ENCODE measurements at places on chromosomes 11 and 22.
A peak's percentile ranks its signal among the peaks of the same experiment; 100 is the strongest.

- no peak for DNase-seq
These were observed 500.5 kb downstream of the FAM181B start for GRCh38 chr11:82233201-82233600.

DNA sequence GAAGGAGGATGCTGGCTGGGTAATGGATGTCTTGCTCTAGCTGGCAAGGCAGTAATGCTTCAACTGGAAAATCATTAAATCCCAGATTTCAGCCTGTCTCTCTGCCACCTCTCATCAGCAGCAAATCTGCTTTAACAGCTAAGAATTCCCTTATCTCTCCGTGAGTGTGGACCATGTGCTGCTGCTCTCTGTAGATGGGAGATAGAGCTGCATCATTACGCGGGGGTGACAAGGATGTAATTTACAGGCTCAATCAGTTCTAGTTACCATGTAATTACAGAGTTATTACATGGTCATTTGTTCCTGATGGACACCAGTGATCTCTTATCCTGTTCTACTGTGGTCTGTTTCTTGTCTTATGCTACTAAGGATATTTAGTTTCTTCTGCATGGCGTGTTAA lies 665.4 kb downstream of the NTM start:
- DNase-seq = no peak

GRCh38 chr11:47867823-47868222 lies 19.7 kb upstream of the NUP160 start:
- no peak for DNase-seq

- DNase-seq = no peak
These were observed 8.8 kb downstream of the TRAF6 start for GRCh38 chr11:36501236-36501635.

- no peak for DNase-seq
These were observed 59.5 kb downstream of the TNRC6B start for GRCh38 chr22:40237241-40237640.

DNA sequence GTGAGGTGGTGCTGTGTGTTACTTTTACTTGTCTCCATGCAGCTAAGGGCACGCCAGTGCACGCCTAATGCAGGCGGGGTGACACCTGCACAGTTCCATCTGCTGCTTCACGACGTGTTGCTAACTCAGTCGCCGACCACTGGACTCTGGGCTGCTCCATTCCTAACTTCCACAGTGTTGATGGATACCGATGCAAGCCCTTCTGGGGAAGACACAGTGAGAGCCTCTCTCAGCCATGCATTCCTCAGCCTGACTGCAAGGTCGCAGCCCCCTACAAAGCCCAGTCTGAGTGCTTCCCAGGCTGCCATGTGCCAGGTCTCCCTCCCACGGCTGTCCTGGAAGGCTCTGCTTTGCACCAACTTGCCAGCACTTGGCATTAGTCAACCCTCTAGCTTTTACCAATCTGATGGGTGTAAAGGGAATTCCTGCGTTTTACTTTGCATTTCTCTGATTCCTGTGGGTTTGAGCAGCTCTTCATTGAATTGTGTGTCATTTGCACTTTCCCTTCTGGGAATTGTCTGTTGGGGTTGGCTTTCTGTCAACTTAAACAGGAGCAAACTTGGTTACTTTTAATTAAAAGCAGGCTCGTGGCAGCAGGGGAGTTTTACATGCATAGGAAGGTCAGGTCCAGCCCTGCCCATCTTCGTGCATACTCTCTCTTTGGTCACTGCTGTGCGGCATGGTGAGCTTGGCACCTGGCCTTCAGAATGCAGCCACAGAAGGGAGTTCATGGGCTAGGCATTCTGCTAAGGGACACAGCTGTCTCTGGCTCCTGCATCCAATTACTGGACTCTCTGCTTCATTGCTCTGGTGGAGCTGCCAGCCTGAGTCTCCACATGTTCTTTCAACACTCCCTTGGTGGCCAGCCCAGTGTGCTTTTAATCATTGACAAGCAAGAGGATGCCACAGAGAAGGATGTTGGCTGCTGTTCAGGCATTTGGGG lies 34.6 kb upstream of the SHANK2 start:
- no peak for DNase-seq

DNA sequence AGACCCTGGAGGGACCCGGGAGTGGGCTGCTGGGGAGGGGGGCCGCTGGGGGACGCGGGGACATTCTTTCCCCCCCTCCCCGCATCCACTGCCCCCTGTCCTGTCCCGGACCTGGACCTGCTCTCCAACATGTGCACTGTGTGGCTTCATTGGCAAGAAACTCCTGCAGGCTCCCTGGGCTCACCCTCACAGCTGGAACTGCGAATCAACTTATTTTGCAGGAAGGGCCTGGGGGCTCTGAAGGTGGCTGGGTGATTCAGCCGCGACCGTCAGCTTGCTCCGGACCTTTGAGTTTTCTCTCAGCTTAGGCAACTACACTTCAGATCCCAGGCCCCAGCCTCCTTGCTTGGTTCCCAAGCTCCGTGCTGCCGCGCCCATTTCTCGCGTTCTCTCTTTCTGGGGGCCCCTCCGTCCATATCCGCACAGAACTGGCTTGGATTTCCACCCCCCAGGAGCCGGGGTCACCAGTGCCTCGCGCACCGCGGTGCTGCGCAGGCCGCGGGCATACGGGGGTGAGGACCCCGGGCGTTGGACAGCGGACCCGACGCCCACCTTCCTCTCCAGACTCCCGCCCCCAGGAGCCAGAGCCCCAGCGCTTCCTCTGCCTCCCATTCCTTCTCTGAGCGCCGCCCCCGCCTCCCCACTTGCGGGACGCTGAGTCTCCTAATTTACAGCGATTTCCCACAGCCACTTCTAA lies 471 bp upstream of the AHNAK start:
- DNase-seq = no peak

- peak; percentile 39 for DNase-seq
These were observed 988 bp downstream of the RPS3 start for GRCh38 chr11:75400146-75400865.

- no peak for DNase-seq
These were observed 44.3 kb downstream of the DNHD1 start for GRCh38 chr11:6541356-6541755.

GRCh38 chr22:28443526-28443876 lies 236.1 kb downstream of the TTC28 start:
- no peak for DNase-seq

GRCh38 chr11:69105461-69106030 lies 50.2 kb upstream of the SMIM38 start:
- DNase-seq = no peak

DNA sequence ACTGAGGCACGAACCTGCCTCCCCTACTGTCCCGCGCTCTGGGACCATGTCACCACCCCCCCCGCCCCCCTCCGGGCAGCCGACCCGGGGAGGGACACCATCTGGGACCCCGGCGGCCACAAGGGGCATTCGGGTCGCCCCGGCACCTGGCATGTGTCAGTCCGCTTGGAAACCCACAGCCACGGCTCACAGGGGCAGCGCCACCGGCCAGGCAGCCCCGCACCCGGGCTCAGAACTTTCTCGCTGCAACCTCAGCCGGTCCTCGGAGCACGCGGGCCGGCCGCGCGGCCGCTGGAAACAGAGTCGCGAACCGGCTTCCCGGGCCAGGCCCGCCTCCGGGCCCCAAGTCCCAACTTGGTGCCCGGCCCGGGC lies 159.9 kb upstream of the GRK3 start:
- no peak for DNase-seq

DNA sequence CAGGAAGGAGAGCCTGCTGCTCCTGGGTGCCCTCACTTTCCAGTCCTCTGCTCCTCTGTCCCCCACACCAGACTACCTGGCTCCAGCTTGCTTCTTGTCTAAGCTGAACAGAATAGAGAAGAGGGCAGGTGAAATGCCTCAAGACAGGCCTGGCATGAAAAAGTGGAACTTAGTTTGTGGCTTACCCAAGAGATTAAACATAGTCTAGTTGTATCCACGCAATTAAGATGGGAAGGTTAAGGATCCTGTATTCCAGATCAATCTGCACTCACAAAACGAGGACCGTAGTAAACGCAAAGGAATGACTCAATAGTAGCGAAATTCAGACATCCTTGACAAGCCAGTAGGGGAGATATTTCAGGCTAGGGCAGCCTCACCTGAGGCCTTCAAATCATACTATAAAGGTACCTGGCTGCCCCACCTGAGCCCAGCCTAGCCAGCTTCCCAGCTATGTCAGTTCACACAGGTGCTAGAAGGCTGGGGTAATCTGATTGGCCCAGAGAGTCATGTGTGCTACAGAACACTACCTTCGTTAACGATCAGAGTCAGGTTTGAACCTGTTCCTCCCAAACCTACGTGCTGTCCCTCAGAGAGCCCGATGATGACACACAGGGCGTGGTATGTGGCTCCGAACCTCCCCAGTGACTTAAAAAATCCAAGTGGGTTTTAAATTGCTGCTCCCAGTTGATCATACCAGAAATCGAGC lies 46.5 kb downstream of the AHNAK start:
- no peak for DNase-seq

DNA sequence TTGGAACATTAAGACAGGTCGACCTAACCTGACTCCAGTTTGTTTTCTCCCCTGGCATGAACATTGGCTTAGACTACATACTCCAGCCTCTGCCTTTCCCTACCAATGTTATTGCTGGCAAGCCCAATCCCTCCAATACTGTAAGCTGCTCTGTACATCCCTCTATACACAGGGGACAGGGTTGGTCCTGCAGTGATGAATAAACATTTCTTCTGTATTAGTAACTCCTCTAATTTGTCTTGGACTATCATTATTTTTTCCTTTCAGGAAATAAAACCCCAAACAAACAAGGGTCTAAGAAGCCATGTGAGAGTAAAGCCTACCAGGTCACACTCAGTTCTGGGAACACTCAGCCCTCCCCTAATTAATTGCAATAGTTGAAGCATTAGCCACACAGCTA lies 35.1 kb upstream of the FJX1 start:
- no peak for DNase-seq

DNA sequence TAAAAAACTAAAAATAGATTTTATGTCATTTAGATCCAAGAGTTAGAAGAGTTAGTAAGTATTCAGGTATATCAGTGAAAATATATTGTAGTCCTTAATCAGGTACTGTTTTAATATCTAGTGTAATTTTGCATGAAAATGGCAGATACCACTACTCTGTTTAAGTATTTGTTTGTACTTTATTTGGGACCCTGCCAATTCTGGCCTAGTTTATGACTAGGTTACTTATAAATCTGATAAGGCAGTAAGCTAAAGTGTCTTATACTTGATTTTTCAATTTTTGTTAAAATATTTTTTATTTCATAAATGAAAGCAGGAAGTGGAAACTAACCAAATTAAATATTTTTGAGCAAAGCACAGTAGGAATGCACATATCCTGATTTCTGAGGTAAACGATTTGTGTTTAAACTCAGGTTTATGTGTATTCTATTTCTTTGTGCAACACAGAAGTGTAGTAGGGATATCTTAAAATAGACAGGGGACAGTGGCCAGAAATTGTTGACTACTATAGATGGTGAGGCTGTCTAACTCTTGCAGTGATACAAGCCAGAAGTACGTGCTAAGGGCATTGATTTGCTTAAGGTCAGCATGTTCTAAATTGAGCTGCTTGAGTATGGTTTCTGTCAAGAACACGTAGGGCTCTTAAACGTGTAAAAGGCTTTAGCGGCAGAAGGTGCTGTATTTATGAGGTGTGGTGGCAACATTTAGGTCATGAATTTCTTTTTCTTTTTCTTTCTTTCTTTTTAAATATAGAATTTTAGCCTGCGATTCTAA lies 34.0 kb downstream of the HIPK3 start:
- DNase-seq = no peak

DNA sequence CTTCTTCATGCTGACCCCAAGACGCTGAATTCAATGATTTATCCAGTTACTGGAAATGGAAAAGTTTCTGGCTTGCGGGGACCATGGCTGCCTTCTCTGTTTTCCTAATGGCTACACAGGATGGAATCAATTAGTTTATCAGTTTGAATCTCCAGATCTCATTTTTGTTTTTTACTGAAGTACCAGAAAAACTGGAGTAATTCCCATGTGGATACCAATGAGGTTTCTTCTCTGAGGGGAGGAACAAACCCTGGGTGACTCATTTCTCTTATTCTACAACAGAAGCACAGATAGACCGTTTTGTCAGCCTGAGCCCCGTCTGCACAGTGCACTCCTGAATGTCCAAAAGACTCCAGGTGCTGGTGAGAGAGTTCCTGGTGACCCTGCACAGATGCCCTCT lies 3.4 kb downstream of the ZNF195 start:
- DNase-seq = no peak

DNA sequence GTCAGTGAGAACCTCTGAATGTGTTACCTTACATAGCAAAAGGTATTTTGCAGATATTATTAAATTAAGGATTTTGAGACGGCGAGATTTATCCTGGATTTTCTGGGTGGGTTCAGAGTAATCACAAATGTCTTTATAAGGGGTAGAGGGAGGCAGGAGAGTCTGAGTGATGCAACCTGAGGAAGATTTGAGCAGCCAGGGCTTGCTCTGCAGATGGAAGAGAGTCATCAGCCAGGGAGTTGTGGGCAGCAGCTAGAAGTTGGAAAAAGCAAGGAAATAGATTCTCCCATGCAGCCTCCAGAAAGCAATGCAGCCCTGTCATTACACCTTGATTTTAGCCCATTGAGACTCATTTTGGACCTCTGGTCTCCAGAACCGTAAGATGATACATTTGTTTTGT lies 4.1 kb upstream of the WDR74 start:
- DNase-seq = no peak

GRCh38 chr11:109958131-109958820 lies 134.9 kb upstream of the ZC3H12C start:
- DNase-seq = no peak

- peak; percentile 34 for DNase-seq
These were observed 8.5 kb downstream of the DCHS1 start for GRCh38 chr11:6646918-6647679.

DNA sequence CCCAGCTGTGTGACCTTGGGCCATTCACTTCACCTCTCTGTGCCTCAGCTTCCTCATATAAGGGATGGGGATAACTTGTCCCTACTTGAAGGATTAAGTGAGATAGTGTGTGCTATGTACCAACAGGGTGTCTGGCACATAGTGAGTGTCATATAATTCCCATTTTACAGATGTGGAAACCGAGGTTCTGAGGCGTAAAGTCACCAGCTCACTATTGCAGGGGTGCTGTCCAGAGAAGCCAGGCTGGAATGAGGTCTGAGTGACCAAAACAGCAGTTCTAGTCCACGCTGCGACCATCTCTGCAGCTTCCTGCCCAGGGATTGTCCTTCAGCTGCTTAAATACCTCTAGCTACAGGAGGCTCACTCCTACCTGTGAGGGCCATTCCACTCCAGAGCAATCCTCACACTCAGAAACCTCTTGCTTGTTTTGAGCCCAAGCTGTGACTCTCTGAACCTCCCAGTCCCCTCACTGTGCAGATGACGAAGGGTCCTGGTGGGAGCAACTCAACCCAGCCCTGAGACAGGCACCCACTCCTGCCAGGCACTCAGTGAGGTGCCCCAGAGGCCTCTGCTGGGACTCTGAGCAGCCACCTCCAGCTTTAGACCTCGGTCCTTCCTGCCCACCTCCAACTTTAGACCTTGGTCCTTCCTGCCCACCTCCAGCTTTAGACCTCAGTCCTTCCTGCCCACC lies 5.8 kb downstream of the MB start:
- DNase-seq = no peak
